Activated CD8-positive, alpha-beta memory T cell treated with anti-CD3 and anti-CD28 coated beads for 48 hours (primary cell): ENCODE measurements at places on chromosomes 1 and 21.
A peak's percentile ranks its signal among the peaks of the same experiment; 100 is the strongest.

DNA sequence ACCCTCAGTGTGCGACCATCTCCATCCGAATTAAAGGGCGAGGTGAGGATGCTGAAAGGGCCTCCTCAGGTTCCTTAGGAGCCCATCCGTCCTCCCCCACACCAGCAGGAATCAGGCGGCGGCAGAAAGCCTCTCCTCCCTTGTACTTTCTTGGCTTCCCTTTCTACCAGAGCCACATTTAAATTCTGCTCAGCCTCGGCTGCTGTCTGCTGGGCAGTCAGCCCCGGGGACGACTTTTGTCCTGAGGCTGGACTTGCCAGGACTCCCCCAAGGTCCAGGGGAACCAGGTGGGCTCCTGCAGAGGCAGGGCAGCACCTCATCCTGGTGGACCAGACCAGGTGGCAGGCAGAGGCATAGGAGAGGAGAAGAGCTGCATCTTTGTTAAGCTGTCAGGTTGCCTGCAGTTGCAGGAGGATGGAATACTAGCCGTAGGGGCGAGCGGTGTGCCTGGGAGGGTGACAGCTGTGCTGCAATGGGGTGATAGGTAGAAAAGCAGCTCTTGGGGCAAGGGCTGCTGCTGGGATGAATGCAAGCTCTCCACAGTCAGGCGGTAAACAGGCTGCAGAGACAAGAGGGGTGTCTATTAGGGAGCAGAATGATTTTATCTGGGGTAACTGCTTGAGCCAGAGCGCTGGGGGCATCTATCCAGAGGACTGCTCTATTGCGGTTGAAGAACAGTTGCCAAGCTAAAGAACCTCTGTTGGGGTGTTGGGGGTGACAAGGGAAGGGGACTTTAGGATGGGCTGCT lies 46.2 kb upstream of the WASF2 start:
- DNase-seq: no peak

- no peak for DNase-seq
These were observed 82.1 kb downstream of the RRAGC start for GRCh38 chr1:38777464-38777957.

DNA sequence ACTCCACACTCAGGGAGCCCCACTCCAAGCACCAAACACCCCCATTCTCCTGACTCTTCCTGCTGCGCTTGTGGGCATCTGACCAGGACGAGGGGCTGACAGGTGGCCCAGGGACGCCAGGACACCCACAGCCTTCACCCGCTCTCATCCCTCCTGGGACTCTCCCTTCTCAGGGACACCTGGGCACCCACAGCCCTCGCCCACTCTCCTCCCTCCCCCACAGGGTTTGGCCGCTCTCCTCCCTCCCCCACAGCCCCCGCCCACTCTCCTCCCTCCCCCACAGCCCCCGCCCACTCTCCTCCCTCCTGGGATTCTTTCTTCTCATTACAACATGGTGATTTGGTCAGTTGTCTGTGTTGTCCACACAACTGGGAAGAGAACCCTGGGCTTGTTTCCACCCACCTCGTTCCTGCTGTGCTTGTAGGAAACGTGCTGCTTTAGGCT lies 43.4 kb downstream of the PRDM15 start:
- DNase-seq: no peak

GRCh38 chr1:160406131-160406968 lies 6.0 kb downstream of the VANGL2 start:
- DNase-seq: no peak

DNA sequence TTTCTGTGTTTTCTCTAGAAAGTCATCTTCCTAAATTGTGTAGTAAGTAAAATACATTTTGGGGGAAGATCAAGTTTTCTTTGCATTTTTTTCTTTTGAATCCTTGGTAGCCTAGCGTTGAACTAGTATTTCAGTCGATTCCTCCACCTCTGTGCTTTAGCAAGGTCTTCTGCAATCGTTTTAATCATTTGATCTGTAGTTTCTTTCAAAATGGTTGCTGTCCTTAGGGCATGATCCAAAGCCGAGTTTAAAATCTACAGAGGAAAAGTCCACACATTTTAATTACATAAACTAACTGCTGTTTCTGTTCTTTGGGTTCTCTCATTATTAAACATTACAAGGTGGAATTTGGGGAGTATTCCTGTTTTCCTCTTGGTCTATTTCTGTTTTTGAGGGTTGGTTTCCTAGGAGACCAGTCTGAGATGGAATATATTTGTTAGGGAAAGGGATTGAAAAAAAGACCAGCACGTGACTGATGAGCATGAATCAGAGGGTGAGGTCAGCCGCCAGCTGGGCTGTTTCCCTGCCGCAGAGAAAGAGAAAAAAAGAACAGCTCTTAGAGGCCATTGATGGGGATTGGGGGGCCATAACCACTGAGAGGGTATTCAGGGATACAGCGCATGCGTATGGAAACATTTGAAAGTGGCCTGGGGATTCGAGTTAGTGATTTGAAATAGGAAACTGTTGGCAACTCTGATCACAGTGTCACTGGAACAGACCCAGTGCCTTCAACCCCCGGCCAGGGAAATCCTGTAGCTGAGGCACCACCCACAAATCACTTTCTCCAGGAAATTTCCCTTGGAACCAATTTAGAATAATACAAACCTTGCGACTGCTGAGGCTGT lies 40.6 kb downstream of the AKNAD1 start:
- DNase-seq: no peak

- no peak for DNase-seq
These were observed 19.7 kb upstream of the NRDC start for GRCh38 chr1:51898090-51898734.

DNA sequence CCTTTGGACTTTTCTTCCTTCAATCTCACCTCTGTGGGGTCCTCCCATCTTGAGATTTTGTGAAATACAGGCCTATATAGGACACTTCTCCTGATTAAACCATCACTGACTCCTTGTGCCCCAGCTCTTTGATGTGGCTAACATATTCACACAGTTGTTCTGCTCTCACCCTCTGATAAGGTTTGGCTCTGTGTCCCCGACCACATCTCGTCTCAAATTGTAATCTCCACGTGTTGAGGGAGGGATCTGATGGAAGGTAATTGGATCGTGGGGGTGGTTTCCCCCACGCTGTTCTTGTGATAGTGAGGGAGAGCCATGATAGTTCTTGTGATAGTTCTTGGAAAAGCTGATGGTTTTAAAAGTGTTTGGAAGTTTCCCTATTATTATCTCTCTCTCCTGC lies 19.7 kb downstream of the LRRC7 start:
- no peak for DNase-seq

DNA sequence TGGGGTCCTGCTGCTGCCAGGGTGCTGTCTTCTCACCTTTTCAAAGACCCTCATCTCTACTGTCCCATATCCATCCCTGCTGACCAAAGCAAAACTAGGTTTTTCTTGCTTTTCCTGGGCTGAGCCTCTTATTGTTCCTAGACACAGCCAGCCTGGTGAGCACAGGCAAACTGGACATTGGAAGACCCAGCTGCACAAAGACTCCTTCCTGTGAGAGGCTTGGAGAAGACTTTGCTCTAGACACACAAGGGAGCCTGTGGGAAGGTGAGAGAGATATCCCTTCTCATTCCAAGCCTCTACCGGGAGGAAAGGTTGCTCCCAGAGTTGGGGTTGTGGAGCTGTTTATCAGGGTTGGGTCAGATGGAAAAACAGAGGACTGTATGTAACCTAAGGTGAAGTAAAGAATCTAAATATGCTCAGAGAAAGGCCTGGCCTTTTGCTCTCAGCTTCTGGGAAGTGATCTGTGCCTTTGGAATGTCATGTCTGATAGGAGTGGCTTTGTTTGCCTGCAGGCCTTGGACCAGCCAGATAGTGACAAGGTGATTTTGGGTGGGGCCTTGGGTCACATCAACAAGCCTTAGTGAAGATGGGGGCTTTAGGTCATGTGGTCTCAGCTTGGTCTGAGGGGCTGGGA lies 87.6 kb upstream of the RUNX1 start:
- no peak for DNase-seq

DNA sequence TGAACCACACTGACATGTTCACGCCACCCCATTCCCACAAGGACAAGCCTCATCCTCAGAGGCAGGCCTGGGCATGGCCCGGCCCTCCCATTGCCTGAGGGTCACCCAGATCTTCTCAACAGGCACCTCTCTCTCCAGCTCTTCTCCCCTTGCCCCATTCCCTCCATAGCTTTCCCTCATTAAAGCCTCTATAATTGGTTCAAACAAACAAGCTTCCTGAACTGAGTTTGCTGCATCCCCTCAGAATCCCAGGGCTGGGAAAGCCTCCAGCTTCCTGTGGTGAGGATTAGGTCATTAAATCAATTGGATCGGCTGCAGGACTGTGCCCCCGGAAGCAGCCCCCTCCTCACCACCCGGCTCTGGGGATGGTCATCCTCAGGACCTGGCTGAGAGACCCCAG lies 18.9 kb downstream of the CTNNBIP1 start:
- no peak for DNase-seq

- no peak for DNase-seq
These were observed 1084.2 kb upstream of the NCAM2 start for GRCh38 chr21:19914028-19914427.

- DNase-seq: no peak
These were observed 1125.3 kb upstream of the ADGRL2 start for GRCh38 chr1:80675454-80675853.

DNA sequence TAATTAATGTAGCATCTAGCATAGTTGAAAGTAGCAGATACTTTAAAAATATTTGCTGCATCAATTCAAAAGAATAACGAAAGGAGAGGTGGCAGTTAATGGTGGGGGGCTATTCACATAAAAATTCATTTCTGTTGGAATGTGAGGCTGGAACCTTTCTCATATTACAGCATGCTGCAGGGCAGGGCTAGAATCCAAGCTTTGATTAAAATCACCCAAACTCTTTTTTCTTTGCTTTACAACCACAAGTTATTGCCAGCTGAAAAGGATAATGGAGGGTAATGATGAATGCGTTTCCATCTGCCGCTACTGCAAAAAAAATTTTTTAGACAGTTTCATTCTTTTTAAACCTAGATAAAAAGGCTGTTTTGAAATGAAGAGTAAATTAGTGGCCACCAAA lies 9.8 kb downstream of the DISP1 start:
- DNase-seq: no peak

- no peak for DNase-seq
These were observed 249.8 kb downstream of the SETD4 start for GRCh38 chr21:35810431-35810970.

DNA sequence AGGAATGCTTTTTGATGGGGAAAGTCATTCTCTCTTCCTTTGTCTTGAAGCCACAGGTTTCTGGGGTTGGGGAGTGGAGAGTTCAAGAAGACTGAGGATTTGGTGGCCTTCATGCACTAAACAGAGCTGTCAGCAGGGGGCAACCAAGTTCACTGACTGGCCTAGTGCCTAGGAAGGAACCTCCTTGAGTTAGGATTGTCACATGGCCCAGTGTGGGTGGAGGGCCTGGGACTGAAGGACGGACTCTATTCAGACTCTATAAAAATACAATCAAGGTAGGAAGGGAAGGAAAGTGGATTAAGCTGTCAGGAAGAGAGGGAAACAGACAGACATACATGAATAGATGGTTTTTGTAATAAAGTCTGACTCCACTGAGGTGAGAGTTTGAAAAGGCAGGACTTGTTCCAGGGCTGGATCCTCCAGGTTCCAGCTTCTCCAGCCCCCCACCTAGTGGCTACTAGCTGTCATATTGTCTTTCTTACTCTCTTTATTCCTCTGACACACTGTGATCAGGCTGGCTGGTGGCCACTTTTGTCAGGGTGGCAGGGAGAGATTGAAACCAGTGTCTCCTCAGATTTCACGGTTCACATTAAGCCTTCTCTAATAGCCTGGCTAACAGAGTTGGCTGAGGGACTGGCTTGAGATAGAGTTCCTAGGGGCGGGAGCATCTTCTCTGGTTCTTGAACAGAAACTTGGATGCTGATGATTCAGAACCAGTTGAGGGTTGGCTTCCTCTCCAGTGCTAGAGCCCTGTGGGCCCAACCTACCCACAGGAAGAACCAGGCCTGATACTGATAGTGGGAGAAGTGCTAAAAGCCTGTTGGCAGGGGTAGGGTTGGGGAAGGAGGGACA lies 4.1 kb upstream of the SH3BGRL3 start:
- DNase-seq: peak; percentile 60

GRCh38 chr1:205593532-205593931 lies 38.3 kb downstream of the ELK4 start:
- DNase-seq: no peak

DNA sequence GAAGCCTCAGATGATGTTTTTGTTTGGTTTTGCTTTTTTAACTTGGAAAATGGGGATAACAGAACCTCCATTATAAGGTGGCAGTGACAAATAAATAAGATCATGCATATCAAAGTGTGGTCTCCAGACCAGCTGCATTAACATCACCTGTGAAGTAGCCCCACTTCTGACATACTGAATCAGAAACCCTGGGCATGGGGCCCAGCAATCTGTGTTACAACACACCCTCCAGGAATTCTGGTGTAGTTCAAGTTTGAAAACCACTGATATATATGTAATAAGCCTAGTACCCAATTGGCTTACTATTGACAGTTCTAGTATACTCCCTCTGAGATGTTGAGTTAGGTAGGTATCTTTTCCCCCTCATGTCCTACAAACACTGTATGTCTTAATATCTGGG lies 24.1 kb upstream of the RNF19B start:
- no peak for DNase-seq

DNA sequence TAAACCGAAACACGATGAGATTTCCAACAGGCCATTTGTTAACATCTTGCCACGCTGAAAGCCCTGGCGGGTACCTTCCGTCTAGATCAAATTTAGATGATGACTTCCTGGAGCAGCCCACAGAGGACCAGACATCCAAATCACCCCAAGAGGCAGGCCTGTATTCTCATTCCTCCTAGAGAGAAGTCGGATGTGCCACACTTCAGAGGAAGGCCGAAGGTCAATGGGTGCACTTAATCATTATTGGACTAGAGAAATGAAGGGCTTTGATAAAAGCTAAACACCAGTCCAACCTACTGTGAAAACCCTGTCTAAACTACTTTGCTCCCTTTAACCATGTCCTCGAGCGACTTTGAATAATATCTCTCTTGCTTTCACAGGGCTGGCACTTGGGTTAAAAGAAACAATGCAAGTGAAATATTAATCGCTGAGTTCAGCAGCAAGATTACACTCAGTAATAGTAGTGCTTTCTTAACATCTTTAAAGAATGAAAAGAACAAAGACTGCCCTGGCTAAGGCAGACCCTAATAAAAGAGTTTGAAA lies 76.5 kb downstream of the BCAR3 start:
- DNase-seq: no peak

DNA sequence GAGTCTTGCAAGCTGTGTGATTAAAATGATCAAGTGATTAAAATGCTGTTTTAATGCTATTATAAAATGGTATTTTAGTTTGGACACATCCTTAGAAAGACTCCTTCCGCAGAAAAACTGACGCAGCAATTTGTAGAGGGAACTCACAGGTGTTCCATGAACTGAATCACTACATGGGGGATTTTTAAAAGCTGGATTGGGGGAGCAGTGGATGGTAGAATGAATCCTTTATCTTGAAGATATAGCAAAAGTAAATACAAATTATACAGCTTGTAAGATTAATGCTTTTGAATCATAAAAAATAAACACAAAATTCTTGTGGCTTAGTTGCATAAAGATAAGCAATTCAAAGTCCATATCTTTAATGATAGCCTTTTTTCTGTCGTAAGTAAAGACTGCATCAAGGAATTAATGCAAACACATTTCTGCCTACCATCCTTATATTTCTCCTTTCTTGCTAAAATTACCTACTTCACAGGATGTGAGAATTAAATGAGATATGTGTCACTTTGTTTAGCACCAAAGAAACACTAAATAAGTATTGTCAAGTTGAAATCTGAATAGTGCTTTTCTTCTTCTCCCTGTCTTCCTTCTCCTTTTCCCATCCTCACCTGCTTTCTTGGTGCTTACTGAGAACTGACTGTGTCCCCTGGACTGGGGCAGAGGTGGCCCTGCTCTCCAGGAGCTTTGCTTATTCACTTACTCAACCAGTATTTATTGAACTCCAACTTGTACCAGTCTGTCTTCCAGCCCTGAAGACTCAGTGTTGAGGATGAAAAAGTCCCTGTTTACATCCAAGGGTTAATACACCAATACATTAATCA lies 61.5 kb upstream of the F3 start:
- DNase-seq: no peak
